Fibroblast of skin of left quadriceps (primary cell): ENCODE measurements at places on chromosomes 12 and 14.
A peak's percentile ranks its signal among the peaks of the same experiment; 100 is the strongest.

DNA sequence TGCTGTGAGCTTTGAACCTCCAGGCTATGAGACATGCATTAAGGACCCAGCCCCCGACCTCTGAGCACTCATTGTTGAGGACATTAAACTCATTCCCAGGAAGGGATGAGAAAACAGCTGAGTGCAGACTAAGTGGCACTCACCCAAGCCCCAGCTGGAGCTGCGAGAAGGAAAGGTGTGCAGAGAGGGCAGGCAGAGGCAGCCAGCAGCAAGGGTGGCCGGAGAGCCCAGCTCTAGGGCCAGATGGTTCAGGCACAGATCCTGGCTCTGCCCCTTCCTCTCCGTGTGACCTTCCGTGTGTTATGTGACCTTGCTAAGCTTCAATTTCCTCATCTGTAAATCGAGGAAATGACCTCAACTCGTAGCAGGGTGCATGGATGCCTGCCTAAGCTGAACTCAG lies 3.7 kb downstream of the TSPAN11 start:
- DNase-seq = no peak

DNA sequence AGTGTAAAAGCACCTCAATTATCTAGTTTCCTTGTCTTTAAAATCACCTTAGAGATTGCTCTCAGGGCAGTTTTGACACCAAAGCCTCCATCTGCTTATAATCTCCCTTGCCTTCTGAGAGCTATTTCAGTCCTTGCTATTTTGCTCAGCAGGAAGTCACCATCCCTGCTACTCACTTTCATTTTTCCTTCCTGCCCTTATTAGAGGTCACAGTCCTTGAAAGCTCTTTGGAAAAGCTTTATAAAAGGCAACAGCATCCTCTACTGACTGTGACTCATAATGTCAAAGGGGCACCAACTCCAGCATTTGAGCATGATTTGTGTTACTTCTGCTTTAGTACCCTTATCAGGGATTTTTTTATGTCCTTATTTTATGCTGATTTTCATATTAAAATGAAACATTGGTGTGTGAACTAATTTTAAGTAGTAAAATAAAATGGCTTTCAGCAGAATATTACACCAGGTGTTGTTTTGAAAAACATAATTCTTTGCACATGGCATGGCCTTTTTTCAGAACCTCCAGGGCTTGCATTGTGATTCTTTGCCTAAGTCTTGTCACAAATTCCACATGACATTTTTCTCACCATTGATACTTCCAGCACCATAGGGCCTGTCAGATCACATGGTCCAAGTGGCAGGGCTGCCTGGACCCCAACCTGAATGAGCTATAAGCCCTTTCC lies 213.0 kb downstream of the ADAMTS20 start:
- DNase-seq = no peak

DNA sequence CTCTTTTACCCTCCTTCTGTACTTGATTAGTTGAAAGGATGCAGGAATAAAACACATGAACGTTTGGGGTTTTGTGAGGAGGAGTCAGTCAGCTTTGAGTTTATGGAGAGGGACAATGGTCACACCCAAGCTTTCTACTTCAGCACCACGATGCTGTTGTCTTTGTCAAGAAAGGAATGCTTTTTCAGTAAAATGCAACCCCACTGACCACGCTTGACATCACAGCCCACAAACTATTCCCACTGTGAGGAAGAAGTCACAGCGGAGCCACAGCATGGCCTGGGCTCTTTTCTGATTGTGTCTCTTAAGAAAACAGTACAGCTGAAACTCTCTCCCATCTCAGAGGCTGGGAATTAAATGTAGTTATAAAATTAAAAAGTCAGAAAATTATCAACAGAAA lies 135.2 kb downstream of the APAF1 start:
- DNase-seq = no peak

GRCh38 chr12:113403435-113404415 lies at the start of gene SDS:
SDS (minus strand) TSS chr12:113403887; CDS start chr12:113399708, 4,179 bp downstream.
- DNase-seq = no peak

- DNase-seq = no peak
These were observed 55.9 kb upstream of the SRSF5 start for GRCh38 chr14:69711065-69711464.

DNA sequence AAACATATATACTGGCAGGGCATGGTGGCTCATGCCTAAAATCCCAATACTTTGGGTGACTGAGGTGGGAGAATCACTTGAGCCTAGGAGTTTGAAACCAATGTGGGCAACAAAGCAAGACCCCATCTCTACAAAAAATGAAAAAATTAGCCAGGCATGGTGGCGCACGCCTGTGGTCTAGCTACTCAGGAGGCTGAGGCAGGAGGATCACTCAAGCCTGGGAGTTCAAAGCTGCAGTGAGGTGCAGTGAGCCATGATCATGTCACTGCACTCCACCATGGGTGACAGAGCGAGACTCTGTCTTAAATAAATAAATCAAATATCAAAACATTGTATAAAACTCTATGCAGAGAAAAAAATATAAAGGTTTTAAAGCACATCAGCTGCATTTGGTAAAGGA lies 5.2 kb downstream of the FMNL3 start:
- no peak for DNase-seq

DNA sequence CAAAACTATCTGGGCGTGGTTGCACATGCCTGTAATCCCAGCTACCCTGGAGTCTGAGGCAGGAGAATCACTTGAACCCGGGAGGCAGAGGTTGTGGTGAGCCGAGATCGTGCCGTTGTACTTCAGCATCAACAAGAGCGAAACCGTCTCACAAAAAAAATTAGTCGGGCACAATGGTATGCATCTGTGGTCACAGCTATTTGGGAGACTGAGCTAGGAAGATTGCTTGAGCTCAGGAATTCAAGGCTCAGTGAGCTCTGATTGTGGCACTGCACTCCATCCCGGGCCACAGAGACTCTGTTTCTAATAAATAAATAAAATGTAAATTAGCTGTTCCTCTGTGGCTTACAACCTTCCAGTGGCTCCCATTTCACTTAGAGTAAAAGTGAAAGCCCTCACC lies 28.0 kb downstream of the RCOR1 start:
- DNase-seq = peak; percentile 40

- DNase-seq = no peak
These were observed 16.3 kb downstream of the NDUFA12 start for GRCh38 chr12:94987076-94987669.

DNA sequence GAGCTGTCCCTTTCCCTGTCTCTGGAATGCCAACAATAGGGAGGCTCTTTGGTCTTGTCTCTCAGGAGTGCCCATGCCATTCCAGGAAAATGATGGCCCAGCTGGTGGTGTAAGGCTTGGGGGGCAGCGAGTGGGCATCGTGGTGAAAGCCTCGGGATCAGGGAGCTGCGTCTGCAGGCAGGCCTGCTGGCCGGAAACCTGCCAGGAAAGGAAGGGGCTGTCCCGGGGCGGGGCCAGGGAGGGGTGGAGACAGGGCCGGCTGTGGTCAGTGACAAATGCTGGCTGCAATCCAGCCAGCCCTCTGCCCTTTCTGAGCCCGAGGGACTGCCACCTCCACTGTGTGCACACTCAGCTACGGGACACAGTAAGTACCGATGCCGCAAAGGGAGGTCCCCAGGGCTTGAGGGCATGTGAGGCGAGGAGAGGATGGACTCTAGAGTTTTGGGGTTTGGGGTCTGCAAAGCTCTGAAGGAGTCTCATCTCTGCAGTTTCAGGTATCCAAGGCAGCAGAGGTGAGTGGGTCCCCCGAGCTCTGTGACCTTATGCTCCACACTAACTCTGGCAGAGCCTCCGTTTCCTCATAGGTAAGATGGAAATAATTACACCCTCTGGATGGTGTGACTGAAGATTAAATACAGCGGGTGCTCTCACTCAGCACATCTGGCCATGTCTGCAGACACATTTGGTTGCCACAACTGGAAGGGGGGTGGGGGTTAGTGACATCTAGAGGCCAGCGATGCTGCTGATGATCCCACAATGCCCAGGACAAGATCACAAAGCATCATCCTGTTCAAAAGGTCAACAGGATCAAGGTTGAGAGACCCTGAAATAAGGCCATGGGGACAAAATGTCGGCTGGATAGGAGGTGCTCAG lies at the start of gene SERPINA5:
SERPINA5 (plus strand) TSS at position 300 of the 873 bp plus-strand sequence. CDS start 5,937 bp downstream, outside the sequence.
- no peak for DNase-seq

DNA sequence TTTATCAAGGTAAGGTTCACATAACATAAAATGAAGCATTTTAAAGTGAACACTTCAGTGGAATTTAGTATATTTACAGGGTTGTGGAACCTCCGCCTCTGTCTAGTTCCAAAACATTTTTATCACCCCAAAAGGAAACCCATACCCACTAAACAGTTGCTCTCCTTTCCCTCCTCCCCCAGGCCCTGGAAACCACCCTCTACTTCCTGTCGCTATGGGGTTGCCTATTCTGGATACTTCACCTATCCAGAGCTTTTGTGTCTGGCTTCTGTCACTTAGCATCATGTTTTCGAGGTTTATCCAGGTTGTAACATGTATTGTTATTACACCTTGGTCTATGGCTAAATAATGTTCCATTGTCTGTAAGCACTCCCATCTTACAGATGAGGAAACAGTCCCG lies 27.7 kb upstream of the ZFP36L1 start:
- DNase-seq = no peak

- no peak for DNase-seq
These were observed 90.8 kb downstream of the C2CD5 start for GRCh38 chr12:22453511-22453910.

DNA sequence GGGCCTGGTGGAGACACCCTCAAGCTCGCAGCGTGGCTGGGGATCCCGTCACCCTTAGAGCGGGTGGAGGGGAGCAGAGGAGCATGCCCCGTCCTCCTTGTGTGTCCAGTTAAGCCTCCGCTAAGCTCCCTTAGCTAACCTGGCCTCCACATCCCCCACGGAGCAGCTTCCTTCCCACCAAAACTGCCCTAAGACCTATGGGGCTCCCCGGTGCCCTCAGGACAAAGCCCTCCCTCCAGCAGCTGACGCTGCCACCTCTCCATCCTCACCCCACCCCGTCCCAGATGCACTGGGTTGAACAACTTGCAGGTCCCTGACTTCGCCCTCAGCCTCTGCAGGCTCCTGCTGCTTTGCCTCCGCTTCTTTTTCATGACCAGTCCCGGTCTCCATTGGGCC lies 4.0 kb downstream of the AHNAK2 start:
- DNase-seq = no peak

DNA sequence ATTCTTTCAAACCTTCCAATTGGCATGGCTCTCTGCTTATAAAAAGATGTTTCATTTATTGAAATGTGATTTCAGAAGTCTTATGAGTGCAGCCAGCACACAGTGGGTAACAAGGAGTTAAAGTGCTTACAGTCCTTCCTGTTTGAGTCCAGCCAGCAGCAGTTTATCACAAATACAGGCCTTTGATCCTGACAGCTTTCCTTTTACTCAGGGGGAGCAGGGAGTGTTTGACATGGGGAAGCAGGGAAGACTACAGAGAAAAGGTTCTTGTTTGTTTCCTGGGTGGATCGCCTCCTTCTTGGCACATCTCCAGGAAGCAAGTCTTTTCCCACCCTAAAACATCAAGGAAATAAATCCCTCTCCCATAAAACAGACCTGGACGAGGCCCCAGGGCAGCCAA lies 216.1 kb downstream of the MSRB3 start:
- no peak for DNase-seq

GRCh38 chr12:41190338-41190737 lies 2.2 kb downstream of the PDZRN4 start:
- DNase-seq = no peak

DNA sequence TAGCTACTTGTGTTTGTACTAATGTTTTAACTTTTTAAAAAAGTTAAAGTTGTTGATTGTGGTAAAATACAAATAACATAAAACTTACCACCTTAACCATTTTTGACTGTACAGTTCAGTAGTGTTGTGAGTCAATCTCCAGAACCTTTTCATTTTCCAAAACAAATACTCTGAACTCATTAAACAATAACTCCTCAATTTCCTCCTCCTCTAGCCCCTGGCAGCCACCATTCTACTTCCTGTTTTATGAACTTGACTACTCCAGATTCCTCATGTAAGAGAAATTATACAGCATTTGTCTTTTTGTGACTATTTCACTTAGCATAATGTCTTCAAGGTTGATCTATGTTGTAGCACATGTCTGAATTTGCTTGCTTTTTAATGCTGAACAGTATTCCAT lies 299.1 kb upstream of the AMIGO2 start:
- no peak for DNase-seq

GRCh38 chr12:115037830-115038229 lies 353.9 kb upstream of the TBX3 start:
- DNase-seq = no peak
